Right ventricle myocardium inferior (tissue), 1 donor: ENCODE measurements at places on chromosomes 7 and 10.

DNA sequence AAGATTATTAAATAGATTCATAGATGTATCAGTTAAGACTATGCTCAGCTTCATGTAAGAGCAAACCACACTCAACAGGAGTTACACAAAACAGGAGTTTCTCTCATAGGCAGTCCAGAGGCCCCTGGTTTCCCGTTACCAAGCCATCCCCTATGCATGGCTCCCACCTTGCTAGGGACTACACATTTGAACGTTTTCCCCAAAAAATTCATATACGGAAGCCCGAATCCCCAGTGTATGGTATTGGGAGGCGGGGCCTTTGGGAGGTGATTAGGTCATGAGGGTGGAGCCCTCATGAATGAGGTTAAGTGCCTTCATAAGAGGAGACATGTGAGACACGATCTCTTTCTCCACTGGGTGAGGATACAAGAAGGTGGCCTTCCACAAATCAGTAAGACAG is 29.1 kb downstream of the RSU1 start:
- DNase-seq = no peak

DNA sequence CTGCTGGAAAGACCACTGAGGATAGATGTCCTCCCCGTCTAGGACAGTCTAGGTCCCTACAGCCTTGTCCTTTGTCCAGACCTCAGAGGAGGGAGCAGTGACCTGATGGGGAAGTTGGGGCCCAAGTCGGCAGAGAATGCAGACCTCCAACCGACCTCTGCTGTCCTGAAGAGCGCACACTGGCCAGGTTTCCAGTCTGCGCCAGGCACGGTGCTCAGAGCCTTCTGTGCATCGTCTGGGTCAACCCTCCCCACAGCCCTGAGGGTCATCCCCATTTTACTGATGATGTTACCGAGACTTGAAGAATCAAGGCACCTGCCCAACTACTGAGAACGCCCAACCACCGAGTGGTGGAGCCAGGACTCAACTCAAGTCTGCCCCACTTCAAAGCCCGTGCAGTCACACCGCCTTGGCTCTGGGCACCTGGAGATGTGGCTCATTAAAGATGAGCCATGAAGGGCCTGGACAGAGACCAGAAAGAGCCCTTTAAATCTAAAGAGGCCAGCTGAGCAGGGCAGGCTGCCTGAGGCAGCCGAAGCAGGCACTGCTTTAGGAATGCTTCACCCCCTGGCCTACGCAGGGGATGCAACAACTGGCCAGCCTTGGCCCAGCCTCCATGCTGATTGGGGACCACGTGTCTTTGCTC is 4.4 kb downstream of the ITPRIP start:
- no peak for DNase-seq

DNA sequence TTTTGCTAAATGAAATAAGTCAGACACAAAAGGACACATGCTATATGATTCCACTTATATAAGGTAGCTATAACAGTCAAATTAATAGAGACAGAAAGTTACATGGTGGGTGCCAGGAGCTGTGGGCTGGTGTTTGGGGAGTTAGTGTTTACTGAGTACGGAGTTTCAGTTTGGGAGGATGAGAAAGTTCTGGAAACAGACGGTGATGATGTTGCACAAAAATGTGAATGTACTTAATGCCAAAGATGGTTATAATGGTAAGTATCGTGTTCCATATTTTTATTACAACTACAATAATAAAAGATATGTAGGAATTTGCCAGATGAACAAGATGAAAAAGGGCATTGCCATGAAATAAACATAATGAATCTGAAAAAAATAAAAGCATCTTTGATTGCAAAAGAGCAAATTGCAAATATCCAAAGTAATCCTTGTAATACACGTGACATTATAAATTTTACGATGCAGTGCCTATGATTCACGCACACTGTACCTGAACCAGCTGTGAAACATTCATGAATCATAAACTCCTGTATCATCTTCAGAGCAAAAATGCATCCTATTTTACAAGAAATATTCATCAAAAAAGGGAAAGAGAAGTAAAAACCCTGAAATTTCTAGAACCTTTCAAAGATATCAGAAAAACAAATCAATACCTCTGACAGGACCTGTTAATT is 676.7 kb downstream of the PCDH15 start:
- DNase-seq = no peak

- DNase-seq = peak; percentile 54
These were observed 3.7 kb downstream of the CFAP46 start for GRCh38 chr10:132938472-132939339.

DNA sequence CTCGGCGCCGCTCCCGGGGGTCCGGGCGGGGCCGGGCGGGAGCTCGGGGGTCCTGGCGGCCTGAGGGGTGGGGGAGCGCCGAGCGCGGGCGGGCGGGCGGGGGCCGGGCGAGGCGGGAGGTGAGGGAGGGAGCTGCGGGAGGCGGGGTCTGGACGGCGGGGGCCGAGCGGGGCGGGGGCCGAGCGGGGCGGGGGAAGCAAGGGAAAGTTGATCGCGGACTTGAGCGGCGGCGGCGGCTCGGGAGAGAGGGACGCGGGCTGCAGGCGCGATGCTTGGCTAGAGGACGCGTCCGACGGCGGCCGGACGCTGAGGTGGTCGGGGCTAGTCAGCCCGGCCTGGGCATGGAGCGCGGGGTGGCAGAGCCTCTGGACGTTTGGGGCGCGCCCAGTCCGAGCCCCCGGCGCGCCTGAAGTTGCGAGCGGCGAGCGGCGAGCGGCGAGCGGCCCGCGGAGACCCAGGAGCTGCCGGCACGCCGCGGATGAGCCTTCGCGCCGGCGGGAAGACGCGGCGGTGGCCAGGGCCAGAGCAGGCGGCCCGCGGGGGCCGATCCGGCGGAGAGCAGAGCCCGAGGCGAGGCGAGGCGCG is at the start of gene CDH23:
TSS of gene CDH23 (plus strand) at position 210 of the 585 bp plus-strand sequence. CDS start 42,912 bp downstream, outside the sequence.
- DNase-seq = no peak

GRCh38 chr10:111233439-111233838 is 156.6 kb downstream of the ADRA2A start:
- DNase-seq = no peak

DNA sequence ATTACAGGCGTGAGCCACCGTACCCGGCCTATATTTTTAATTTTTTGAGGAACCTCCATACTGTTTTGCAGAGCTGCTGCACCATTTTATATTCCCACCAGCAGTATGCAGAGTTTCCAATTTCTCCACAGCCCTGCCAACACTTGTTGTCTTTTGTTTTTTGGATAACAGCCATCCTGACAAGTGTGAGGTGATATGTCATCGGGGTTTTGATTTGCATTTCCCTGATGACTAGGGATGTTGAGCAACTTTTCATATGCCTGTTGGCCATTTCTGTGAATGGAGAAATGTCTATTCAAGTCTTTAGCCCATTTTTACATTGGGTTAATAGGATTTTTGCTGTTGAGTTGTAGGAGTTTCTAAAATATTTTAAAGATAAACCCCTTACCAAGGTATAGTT is 22.2 kb downstream of the ENTPD7 start:
- no peak for DNase-seq

DNA sequence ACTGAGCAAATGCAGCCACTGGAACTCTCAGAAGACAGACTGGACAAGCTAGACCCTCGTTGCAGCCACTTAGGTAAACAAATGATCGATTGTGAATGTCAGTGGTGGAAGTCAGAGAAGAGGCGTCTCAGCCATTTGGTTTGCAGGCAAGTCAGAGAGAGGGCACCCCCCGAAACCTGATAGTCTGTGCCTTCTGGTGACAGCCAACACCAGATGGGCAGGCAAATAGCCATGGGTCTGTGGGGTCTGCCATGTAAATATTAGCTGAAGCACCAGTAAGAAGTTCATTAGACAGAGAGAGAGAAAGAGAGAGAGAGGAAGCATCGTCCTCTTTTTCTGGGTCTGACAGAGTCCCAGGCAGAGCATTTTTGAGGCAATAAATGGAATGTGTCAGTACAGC is 5.4 kb downstream of the PPP1R17 start:
- DNase-seq = no peak

DNA sequence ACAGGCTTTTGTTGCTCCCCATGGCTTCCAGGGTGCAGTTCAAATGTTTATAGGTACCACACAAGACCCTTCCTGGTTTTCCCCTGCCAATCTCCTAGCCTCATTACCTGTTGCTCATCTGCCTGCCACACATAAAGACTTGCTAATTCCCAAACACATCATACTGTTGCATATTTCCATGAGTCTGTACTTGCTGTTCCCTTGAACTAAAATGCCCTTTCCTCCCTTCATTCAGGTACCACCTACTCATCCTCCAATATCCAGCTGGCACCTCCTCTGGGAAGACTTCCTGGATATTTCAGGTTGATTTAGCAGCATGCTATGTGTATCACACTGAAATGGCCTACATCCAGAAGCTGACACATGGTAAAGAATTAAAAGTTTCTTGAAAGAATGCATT is 206.4 kb upstream of the NFE2L3 start:
- DNase-seq = no peak

DNA sequence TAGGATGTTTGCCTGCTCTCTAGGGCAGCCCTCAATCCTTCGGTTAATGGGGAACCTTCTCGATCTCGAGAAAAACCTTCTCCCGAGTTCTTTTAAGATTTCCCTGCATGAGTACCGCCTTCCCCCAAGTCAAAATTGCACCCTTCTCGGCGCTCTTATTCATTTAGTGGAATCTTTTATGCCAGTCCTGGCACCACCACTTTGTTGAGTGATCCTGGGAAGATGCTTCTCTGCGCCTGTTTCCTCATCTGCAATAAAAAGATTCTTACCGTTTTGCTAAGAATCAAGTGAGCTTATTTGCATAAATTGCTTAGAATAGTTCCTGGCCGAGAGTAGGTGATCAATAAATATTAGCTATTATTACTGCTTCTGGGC is 697 bp downstream of the ARPC1A start:
- DNase-seq = no peak

DNA sequence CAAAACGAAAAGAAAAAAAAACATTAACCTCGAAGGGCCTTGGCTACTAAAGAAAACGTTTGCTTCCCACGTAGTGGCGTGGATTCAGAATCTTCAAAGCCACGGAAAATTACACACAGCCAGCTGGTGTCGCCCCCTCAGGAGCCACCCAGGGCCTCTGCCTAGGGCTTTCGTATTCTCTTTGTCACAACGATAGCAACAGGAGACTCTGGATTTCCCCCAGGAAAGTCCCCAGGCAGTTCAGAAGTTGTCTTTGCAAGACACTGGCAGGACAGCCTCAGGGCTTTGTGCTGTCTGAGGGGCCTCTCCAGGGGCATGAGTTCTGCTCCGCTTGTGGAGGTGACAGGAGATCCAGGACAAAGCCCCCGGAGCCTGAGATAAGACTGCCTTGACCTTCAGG is 150.2 kb upstream of the INSYN2A start:
- no peak for DNase-seq

DNA sequence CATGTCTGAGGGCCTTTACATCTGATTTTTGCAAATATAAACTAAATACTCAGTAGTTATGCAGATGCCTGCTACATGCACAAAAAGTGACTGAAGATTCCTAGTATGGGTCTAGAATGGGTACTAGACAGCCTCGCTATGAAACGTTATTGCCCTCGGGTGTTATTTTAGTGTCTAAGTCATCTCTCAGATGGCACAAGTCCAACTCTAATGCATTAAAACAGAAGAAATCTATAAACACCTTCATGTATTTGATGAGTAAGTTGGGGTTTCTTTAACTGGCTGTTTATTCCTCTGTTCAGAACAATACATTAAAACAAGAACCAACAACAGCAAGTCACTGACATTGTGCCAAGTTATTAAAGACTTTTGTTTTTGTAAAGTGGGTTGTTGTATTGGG is 41.6 kb downstream of the TEX36 start:
- no peak for DNase-seq

DNA sequence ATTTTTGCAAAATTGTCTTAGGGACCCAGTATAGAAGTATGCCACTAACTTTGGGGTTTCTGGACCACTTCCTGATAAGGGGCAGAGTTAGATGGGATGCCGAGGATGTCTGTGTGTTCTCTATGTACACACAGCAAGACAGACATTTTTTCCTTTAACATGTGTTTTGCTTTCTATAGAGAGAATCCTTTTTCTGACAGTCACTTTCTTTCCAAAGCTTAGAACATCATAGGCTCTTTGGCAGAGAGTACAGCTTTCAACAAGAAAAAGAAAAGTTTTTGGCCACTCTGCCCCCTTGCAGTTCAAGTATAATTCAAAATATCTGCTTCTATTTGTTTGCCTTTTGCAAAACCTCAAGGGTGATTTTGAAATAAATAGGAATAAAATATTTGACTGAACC is 44.1 kb downstream of the PAPSS2 start:
- DNase-seq = no peak

GRCh38 chr10:112821038-112821437 is 129.0 kb upstream of the TCF7L2 start:
- DNase-seq = no peak

GRCh38 chr10:8156918-8157317 is 102.4 kb downstream of the GATA3 start:
- DNase-seq = no peak

GRCh38 chr10:60964257-60965235 is 20.6 kb upstream of the RHOBTB1 start:
- DNase-seq = no peak

DNA sequence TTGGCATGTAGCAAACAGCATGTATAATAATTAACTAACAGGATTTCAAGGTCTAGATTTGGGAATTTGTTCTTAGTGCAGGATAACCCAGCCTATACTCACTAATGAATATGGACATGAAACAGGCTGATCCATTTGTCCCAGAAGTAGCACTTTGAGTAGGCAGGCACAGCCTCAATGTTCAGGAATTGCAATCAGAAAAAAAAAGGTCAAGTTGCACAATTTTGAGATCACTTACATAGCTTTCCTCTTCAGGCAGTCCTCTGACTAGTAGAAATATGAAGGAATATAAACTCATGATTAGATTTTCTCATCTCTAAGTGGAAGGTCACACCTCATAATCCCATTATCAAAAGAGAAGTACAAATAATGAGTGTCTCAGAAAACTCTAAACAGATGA is 921.4 kb upstream of the CELF2 start:
- no peak for DNase-seq

DNA sequence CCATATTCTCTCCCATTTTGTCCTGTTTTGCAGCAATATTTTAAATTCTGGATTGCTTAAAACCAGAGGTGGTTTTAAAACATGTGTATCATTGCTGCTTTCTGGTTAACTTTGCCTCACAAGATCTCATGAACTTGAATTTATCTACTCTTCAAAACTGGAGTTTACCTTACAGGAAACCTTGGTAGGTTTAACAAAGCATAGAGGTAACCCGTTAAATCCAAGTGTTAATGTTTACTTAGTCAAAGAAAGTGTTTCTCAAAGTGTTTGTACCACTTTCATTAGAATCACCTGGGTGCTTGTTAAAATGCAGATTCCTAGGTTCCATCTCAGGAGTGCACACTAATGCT is 44.0 kb upstream of the VDAC2 start:
- no peak for DNase-seq
